ENCODE measurements at places on chromosomes 7 and 10.

GRCh38 chr7:123749537-123749857, 694 bp upstream of the WASL start:
- DNase-seq, result no peak

DNA sequence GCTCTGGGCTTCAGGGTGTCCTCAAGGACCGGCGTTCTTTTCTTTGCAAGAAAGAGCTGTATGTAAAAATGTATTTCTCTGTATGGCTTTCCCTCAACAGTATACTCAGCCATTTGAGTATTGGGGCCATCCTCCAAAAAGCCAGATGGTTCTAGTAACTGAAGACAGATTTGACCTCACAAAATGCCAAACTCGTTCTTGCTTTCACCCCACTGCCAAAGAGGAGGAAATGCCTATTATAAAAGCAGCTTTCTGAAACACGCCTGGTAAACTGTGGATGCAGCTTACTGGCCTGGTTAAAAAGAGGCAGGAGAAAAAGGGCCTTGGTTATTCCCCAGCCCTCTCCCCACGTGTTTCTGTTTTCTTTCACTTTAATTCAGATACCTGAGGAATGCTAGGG, 7.7 kb upstream of the HTR5A start:
- DNase-seq, result no peak

DNA sequence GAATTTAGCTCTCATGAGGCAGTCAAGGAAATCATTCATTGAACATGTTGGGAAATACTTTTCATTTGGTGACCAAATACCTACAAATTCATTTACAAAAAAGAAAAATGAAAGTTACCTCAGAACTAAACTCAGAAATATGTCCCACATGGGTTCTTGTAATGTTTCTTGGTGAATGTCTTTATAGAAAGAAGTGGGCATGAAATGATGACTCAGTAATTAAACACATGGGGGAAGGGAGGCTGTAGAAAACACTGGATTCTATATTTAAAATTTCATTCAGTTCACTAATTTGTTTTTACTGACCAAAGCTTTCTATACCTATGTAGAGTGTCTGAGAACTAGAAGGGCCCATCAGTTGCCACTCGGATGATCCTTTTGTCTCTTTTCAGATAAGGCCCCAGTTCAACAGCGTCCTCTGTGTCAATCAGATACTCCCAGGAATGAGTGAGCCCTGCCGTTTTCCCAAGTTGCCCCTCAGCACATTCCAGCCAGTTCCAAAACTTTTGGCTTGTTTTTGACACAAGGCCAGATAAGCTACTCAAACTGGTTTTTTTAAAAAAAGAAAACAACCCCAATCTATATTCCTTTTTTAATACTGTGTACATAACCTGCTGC, 49.3 kb upstream of the AGBL3 start:
- DNase-seq, result peak; percentile 74

DNA sequence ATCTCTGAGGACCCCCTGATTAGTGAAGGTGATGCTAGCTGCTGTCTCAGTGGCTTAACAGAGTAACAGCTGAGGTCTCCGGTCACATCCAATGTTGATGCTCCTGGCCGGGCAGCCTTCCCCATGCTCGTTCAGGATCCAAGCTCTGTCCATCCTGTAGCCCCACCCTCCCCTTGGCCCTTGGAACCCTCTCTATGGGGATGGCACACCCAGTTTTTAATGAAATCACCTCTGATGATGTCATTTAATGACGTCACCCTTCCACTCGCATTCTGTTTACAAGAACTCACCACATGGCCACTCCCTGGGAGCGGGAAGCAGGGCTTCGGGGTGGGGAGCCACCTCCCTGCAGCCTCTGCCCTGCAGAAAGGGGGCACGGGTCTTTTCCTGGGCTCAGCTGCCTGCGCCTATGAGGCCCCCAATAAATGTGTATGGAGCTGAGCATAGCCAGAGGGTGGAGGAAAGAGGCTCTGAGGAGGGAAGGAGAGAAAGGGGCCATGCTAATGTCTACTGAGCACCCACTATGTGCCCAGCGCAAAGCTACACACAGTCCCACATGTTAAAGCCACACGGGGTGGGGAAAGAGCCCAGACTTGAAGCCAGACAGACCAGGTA, 95.5 kb downstream of the OAT start:
- no peak for DNase-seq

- no peak for DNase-seq
These were observed 44.0 kb upstream of the FAM133B start for GRCh38 chr7:92634205-92634604.

- no peak for DNase-seq
These were observed 9.6 kb downstream of the ZKSCAN5 start for GRCh38 chr7:99514050-99514449.

DNA sequence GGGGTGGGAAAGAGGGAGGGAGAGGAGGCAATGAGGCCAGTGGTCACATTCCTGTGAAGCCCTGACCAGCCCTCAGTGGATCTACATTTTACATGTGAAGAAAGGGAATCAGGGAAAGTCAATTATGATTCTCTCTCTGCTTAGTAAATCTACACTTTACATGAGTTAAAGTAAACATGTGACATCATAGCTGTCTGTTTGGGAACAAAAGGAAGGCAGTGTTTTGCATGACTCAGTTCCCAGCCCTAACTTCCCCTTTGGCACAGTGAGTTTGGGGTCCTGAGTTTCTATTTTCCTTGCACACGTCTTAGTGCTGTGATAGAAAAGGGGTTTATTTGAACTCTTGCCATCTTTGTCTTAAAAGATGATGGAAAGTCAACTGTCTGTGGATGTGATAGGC, 615.1 kb downstream of the SDK1 start:
- no peak for DNase-seq

DNA sequence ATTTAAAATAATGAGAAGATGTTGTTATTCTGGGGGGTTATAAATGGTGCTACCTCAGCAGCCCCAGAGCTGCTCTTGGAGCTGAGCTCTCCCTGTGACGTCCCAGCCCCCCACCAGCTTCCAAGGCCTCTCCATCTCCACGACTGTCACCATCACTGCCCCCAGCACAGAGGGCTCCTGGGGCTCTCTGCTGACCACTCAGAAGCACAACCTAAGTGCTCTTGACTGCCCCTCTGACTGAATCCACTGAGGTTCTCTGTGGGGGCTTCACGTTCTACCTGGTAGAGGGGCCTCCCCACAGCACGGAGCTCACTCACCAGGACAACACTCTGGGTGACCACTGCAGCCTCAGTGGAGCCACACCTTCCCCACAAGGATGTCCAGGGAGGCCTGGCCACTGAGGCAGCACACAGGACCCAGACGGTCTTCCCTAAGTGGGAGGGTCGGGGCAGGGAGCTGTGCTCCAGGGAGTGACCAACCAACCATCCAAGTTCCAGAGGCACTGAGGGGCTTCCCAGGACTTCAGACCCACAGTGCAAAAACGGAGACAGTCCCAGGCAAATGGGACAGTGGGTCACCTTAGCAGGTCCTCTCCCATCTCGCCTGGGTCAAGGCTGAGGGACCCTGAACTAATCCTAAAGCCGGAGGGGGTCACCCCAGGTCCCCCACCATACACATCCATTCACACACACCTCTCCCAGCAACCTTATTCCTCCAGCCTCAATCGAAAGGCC, 121.0 kb upstream of the PPP2R2D start:
- DNase-seq, result no peak

DNA sequence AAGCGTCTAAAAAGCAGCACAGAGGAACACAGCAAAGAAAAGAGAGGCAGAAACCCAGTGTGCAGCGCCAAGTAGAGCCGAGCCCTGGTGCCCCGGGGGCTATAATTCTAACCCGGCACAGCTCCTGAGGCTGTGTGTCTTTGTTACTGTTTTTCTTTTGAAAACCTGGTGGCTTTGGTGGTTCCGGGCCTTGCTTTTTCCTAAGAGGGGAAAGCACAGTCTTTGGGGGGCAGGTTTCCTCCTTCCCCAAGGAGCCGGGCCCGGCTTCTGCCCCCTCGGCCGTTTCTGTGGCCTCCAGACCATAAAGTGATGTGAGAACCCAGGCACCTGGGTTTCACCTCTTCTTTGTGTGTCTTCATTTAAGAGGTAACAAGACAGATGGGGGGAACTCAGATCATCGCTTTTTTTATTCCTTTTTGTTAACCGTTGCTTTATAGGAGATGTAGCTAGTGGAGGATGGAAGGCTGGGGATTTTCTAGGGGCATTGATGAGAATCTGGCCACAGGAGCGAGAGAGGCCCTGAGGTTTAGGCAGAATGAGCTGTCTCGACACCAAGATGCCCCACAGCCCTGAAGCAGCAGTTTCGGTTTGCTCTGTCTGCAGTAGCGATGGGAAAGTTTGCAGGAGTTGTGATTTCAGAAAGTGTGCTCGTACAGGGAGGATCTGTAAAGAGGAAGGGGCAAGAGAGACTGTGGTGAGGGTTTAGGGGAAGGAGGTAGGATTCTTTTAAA, 367.8 kb upstream of the GALNT17 start:
- no peak for DNase-seq

DNA sequence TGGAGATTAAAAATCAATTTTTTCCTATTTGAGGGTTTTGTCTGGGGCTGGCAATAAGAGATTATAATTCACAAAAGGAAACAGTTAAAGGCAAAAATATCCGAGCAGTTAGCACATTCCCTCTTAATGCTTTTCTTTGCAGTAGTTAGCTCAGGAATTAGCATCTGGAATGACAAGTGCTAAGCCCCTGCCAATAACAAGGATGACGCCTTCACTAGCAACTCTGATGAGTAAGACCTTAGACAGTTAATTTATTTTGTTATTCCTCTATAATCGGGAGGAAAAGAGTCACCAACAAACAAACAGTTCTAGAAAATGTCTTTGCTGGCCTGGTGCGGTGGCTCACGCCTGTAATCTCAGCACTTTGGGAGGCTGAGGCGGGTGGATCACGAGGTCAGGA, 151.3 kb downstream of the TRIL start:
- DNase-seq, result no peak

- DNase-seq, result no peak
These were observed 383.0 kb upstream of the SEMA3C start for GRCh38 chr7:81301815-81302214.

GRCh38 chr7:129431911-129432643, 2.2 kb upstream of the STRIP2 start:
- DNase-seq, result no peak

- peak; percentile 42 for DNase-seq
These were observed 40.0 kb upstream of the AGR3 start for GRCh38 chr7:16921644-16922257.

- DNase-seq, result no peak
These were observed 182.9 kb downstream of the ANK3 start for GRCh38 chr10:60206735-60207134.

DNA sequence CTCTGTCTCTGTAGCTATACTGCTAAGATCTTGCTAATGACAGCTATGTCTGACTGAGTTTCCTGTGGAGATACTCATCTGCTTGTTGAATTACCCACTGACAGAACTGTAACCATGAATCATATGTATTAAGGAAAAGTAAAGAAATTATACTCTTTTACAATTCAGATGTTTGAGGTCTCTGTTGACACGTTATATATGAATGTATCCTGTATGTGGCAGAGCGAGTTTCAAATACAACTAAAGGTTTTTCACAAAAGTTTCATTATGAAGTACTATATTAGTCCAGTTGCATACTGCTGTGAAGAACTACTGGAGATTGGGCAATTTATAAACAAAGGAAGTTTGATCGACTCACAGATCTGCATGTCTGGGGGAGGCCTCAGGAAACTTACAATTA, 232.5 kb downstream of the CDK14 start:
- no peak for DNase-seq

- peak; percentile 53 for DNase-seq
These were observed 42.1 kb upstream of the WIPF3 start for GRCh38 chr7:29764227-29764626.

GRCh38 chr7:64101126-64101942, 56.1 kb downstream of the ZNF727 start:
- DNase-seq, result no peak

DNA sequence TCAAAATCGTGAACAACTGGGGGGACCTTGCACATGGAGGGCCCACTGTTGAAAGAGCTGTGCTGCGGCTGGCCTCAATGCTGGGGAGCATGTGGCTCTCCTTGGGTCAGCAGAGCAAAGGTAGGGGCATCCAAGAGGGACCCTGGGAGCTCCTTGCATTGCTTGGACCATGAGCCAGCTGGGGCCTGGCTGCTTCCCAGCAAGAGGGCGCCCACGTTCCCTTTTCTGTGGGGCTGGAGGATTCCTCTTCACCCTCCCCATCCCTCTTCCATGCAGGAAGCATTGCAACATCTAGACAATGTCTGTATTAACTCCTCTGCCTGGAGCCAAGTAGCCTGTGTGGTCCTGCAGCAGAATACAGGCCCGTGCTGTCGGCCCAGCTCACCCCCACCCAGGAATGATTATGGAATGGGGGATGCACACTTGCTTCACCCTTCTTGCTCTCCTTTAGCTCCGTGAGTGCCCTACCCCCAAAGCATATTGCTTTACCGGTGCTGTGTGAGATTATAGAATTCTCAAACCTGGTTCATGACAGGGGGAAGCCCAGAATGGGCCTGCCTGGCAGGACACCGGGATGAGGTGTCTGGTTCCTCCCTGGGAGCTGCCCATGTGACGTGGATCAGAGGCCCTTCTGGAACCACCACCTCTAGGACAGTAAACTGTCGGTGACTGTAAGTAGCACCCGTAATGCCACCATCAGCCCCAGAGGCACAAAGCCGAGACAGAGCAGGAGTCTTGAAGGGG, 61.9 kb downstream of the SYPL1 start:
- DNase-seq, result peak; percentile 16

- no peak for DNase-seq
These were observed 74.1 kb upstream of the PRSS58 start for GRCh38 chr7:142331941-142332340.

- no peak for DNase-seq
These were observed 785.4 kb downstream of the IPMK start for GRCh38 chr10:57482259-57482658.

- DNase-seq, result no peak
These were observed 80.3 kb upstream of the FAM171A1 start for GRCh38 chr10:15451137-15452094.

DNA sequence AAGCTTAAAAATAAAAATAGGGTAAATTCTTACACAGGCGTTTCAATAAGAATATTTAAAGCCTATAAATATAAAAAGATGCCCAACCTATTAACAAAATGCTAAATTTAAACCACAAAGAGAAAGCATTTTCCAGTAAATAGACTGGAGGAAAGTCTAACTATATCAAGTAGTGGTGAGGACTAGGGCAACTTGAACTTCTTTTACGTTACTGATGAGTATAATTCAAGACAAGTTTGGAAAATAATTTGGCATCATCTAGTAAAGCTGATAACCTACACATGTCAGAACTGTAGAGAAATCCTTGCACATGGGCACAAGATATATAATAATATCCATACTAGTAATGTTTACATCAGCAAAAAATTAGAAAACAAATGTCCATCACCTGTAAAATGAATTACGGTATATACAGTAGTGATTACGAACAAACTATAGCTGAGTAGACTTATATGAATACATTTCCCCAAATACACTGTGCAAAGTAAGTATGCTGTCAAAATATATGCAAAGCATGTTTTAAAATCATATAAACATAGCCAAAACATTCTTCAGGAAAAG, 27.4 kb downstream of the CRPPA start:
- DNase-seq, result no peak

GRCh38 chr7:244974-245373, 45.0 kb upstream of the FOXL3 start:
- DNase-seq, result no peak

- no peak for DNase-seq
These were observed 330.8 kb downstream of the ABCA13 start for GRCh38 chr7:48502021-48502420.

Data from neural progenitor cell (in vitro differentiated cells).